ENCODE measurements at places on chromosomes 5 and 9. TPM values are rescaled to one million over a fixed set of nuclear protein-coding genes. Genes with fewer than 3 reads are reported as not detected.
A peak's percentile ranks its signal among the peaks of the same experiment; 100 is the strongest.

GRCh38 chr5:124919076-124919475, 172.6 kb upstream of the ZNF608 start:
- no peak for DNase-seq

GRCh38 chr5:116415182-116415581, 159.4 kb downstream of the SEMA6A start:
- DNase-seq: no peak

NXNL2 gene
- total RNA-seq: not detected

DNA sequence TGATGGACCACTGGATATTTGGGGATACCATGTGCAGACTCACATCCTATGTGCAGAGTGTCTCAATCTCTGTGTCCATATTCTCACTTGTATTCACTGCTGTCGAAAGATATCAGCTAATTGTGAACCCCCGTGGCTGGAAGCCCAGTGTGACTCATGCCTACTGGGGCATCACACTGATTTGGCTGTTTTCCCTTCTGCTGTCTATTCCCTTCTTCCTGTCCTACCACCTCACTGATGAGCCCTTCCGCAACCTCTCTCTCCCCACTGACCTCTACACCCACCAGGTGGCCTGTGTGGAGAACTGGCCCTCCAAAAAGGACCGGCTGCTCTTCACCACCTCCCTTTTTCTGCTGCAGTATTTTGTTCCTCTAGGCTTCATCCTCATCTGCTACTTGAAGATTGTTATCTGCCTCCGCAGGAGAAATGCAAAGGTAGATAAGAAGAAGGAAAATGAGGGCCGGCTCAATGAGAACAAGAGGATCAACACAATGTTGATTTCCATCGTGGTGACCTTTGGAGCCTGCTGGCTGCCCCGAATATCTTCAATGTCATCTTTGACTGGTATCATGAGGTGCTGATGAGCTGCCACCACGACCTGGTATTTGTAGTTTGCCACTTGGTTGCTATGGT, 54.5 kb upstream of the HNRNPA0 start:
- no peak for DNase-seq

PDE6A gene
- not detected for total RNA-seq

- DNase-seq: no peak
Observed at GRCh38 chr5:166166071-166166470, 2125.4 kb upstream of the WWC1 start.

DNA sequence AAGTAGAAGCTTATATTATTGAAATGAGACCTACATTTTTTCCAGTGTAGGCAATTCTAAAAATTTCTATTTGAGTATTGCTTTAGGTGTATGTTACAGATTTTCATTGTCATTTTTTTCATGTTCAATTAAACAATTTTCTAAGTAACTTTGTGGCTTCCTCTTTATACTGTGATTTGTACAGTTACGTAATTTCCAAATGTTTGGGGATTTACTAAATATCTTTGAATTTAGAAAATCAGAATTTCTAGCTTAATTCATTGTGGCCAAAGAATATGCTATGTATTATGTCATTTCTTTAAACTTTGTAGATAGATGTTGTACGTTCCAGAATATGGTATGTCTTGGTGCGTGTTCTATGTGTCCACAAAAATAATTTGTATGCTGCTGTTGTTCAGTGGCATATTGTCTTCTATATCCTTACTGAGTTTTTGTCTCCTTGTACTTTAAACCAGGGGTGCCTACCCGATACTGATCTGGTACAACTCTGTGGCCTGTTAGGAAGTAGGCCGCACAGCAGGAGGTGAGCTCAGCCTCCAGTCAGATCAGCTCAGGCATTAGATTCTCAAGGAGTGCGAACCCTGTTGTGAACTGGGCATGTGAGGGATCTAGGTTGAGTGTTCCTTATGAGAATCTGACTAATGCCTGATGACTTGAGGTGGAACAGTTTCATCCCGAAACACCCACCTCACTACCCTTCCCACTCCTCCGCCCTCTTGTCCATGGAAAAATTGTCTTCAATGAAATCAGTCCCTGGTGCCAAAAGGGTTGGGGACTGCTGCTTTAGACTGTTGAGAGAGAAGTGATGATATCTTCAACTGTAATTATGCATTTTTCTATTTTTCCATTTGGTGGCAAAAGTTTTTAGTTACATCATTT, 63.5 kb downstream of the UBE2R2 start:
- DNase-seq: no peak

- DNase-seq: no peak
Observed at GRCh38 chr5:158198636-158199035, 339.7 kb upstream of the CLINT1 start.

GRCh38 chr5:13317654-13318053, 626.8 kb downstream of the DNAH5 start:
- DNase-seq: no peak

MLANA gene
- 6.5 TPM for total RNA-seq

GRCh38 chr5:168159425-168159824, 132.0 kb upstream of the WWC1 start:
- DNase-seq: no peak

- peak; percentile 52 for DNase-seq
Observed at GRCh38 chr5:109645707-109646192, 44.0 kb upstream of the MAN2A1 start.

DNA sequence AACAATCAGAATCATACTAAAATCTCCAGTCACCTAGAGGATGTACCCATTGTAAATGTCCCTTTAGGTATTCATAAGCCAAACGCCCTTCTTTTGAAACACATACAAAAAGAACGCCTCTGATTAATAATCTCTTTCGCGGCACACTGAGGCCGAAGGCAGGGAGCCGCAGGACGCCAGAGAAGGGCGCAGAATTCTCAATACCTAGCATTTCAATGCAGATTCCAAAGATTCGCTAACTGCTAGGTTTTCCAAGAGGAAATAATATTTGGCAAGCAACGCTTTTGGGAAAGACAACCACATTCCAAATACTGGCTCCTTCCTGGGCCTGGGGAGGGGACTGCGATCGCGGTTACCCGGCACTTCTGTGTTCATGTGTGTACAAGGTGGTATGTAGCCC, 203.3 kb downstream of the MEF2C start:
- DNase-seq: no peak

GRCh38 chr9:72597181-72597517, 75.7 kb downstream of the TMC1 start:
- no peak for DNase-seq

GRCh38 chr9:5799314-5799713, 33.6 kb downstream of the ERMP1 start:
- peak; percentile 1 for DNase-seq

DNA sequence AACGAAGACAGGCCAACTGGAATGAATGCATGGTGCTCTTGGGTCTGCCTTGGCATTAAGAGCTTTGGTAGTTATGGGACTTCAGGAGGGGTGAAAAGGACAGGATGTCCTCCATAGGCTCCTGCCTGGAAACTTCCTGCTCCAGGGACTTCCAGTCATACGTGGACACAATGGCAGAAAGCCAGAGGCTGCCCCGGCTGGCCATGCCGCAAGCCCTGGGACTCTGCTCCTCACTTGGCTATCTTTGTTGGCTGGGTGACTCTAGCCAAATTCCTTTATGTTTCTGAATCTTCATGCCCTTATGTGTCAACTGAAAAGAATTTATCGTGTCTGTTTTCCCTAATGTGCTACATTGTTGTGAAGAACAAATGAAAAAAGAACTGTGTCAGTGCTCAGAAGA, 136.9 kb downstream of the SIL1 start:
- no peak for DNase-seq

DBH gene
- total RNA-seq: under 0.01 TPM

DNA sequence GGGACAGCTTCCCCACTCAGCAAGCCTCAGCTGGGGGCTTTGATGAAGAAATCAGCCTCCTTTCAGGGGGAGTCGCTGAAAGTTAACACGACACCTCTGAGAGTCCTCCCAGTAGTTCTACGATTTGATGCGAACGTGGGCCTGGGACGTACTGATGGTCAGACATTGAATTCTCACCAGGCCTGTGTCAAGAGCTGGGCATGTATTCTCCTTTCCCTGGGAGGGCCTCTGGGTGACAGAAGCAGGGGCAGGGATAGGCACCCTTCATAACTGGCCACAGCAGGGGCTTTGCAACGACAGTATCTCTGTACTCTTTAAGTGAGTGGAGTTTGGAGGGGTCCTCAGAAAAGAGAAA, 15.6 kb upstream of the COL5A1 start:
- no peak for DNase-seq

GRCh38 chr9:5846501-5846921, 13.6 kb upstream of the ERMP1 start:
- no peak for DNase-seq

- no peak for DNase-seq
Observed at GRCh38 chr9:84922051-84922450, 252.5 kb downstream of the NTRK2 start.

GRCh38 chr5:96243203-96243602, 189.8 kb downstream of the PCSK1 start:
- no peak for DNase-seq

BTNL3 gene
- total RNA-seq: not detected

- no peak for DNase-seq
Observed at GRCh38 chr9:129321286-129322021, 143.4 kb upstream of the IER5L start.

KIF4B gene
- total RNA-seq: not detected

DNA sequence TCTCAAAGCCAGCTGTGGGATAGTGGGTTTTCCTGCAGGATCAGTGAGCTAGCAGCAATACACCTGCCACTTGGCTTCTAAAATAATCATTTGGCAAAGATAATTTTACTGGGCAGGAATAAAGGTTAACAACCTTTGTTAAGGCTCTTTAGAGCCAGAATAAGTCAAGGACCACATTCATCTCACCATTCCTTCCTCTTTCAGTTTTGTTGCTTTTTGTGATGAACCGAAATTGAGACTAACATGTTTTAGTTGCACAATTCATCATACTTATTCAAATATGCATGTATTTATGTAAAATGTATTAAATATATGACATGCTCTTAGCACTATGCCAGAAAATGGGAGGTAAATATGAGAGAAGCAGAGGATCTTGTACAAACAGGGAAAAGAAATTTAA, 824.4 kb upstream of the TYRP1 start:
- DNase-seq: no peak

MYOZ3 gene
- 3.1 TPM for total RNA-seq
